GM10248 (cell line): ENCODE measurements at places on chromosomes 7 and 10.

DNA sequence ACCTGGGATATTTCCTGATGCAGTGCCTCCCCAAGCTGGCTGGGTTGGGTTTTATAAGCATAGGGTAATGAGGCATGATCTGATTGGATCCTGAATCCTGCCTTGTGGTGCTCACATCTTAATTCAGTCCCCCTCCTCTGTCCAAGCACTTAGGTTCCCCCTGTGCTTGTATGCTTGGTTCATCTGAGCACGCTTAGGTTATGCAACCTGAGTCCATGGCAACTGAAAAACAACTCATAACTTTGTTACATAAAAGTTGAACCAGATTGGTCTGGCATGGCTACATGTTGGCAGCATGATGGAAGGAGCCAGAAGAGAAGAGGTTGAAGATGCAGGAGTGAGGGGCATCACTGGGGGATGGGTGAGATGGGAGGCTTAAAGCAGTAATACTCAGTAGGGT lies 57.3 kb upstream of the OSBPL3 start:
- no peak for DNase-seq

DNA sequence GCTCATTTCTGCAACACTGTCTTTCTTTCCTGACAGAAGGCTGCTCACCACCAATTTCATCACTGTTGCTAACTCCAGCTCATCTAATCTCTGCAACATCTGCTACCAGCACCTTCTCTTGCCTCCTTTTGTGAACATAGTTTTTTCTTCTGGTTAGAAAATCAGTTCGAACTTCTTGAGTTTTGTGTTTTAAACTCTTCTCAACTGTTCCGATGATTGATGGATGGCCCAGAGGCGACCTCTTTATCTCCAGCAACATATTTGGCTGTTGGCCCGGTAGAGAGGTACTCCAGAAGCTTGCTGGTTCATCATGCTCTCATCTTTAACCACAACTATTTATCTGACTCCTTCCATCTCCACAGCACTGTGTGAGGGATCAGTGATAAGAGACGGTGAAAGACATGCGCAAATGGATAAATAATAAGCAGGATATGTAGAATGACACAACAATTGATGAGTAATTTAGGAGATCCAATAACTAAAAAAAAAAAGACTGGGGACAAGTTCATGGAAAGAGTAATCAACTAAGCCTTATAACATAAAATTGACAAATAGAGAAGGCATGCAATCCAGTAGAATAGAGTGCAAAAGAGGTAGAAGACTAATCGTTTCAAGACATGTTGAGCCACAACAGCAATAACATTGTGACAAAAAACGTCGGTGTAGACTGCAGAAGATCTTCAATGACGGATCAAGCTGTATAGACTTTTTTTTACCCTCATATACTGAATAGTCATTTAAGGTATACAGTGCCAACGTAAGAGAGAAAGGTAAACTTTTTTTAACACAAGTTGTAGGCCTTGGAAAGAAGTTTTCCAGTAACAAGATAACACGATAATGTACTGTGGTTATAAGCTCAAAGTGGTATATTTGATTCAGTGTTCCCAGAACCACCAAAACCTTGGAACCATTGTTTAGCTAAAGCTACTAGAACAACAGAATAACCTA lies 152.2 kb downstream of the CRPPA start:
- DNase-seq: no peak

DNA sequence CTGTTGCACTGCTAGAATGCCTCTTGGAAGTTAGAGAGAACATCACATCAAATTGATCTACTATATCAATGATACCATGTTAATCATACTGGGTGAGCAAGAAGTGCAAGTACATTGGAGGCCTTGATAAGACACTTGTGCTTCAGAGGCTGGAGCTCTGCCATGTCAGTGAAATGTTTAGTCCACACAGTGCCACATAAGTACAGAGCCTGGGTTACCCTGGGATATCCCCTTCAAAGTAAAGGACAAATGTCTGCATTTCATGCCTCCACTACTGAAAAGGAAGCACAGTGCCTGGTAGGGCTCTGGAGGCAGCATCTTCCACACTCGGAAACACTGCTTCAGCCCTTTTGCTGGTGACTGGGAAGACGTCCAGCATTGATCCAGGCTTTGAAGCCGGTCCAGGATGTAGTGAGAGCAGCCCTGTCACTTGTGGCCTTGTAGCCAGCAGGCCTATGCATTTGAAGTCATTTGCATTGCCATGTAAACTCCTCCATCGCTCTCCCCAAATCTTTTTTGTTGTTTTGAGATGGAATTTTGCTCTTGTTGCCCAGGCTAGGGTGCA lies 15.7 kb upstream of the STN1 start:
- no peak for DNase-seq

DNA sequence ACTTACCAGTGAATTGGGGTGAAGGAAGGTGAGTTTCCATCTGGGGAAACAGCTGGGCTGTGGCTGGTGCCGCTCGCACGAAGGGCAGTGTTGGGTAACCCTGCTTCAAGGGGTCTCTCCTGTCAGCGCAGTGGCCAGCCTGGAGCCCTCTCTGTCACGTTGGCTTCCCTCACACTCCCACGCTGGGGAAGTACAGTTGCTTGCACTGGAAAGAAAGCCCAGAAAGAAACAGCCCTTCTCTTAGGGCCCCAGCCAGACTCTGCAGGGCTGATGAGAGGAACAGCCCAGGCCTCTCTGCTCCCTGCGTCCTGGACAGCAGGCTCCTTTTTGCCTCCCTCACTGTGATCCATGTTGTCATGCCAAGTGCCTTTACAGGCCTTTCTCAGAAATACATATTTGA lies 40.3 kb upstream of the TRIM8 start:
- no peak for DNase-seq

DNA sequence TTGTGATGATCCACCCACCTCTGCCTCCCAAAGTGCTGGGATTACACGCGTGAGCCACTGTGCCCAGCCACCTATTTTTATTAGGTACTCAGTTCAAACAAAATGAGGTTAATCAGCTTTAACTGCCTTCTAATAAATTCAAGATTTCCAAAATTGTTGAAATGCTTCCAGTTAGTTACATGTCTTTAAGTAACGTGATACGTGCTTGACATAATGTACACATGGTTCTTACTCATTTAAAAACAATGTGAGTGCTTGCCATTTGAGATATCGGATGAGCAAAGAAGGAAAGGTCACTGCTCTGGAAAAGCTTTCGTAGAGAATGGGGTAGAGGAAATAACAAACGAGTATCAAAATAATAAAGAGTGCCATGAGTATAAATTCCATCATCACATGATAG lies 83.6 kb downstream of the KMT2E start:
- DNase-seq: no peak

DNA sequence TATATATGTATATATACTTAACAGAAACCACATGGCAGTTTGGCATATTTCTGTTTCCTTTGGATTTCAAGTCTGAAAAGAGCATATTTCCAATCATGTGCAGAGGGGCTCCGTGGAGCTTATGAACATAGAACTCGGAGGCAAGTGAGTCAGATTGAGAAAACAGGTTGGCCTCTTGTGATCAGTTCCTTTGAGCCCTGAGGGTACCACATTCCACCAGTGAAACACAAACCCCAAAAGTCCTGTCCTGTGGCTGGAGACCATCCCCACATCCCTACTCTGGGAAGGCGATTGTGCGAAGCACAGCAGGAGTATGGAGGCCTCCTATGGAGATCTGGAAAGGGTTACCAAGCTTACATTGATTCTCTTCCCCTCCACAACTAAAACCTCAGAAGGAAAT lies 196.7 kb upstream of the TMEM72 start:
- no peak for DNase-seq

- DNase-seq: no peak
Observed at GRCh38 chr7:102942181-102942866, 29.5 kb downstream of the LRRC17 start.

GRCh38 chr7:154879629-154880028 lies 123.3 kb downstream of the PAXIP1 start:
- DNase-seq: no peak

DNA sequence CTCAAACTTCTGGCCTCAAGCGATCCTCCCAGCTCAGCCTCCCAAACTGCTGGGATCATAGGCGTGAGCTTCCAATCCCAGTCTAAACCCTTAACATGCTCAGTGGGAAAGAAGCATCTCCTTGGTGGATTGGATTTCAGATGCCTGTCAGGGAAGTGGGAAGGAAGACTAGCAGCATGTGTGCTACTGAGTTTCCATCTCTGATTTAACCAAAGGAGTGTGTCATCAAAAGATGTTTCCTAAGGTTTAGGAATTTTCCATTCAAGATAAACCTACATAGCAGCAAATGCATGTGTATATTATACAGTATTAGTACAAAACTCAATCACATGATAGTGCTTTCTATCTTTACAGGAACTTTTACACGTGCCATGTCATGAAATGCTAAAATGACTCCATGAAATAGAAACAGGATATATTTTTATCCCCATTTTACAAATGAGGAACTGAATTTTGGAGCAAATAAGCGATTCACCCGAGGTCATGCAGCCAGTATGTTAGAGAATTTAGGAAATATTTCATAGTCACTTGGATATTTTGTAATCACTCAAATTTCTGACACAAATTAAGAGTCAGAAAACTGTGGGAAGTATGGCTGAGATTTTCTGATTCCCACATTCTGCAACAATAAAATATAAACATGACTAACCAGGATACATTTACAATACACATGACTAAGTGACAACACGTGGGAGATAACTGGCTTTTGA lies 11.4 kb upstream of the TMEM26 start:
- DNase-seq: no peak

GRCh38 chr7:43516581-43517342 lies 66.1 kb upstream of the STK17A start:
- no peak for DNase-seq

DNA sequence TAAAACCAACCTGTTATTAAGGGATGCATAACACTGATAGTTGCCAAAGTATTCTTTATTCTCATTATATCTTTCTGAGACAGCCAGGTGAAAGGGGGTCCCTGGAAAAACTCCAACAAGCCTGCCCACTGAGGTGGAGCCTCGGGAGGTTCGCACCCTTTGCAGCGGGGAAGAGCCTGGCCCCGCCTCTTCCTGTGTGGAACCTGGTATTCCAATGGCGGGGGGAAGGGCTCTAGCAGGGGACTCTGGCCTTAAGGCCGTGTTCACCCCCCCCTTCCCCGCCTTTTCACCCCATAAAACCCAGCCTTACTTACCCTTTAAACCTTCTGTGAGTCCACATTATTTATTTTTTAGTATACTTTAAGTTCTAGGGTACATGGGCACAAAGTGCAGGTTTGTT lies 62.4 kb upstream of the PDK4 start:
- no peak for DNase-seq

GRCh38 chr10:104941662-104942061 lies 300.6 kb downstream of the SORCS3 start:
- no peak for DNase-seq

- DNase-seq: no peak
Observed at GRCh38 chr7:27883696-27884095, 143.7 kb downstream of the TAX1BP1 start.

GRCh38 chr7:90210981-90211380 lies 559 bp upstream of the STEAP2 start:
- no peak for DNase-seq

DNA sequence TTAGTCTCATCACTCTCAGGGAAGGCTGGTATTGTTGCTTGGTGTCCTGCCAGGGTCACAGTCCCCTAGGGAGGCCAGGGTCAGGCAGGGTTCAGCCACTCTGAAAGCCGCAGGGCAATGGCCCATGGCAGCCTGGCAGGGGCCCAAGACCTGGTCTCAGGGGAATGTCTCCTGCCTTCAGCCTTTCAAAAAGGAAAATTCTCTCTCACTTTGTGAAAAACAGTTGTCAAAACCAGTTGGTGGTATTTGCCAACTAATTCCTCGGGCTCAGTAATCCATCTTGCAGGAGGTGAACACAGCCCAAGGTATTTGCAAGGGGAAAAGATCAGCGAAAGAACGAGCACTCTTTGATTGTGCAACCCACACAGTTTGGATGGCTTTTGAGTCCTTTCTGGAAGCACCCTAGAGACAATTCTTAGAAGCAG lies 101.5 kb downstream of the JCAD start:
- DNase-seq: no peak

DNA sequence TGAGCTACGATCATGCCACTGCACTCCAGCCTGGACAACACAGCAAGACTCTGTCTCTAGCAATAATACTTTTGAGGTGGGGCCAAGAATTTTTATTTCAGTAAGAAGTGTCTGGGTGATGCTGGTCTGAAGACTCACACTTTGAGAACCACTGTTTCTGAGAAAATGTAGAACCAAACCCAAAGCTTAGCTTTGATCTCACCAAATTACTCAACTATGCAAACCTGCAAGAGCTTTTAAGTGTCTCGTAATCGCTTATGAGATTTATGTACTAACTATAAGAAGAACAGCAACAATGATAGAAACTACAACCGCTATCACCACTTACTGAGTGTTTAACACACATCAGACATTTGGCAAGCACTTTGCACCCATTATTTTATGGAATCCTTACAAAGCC lies 29.5 kb downstream of the APBB1IP start:
- DNase-seq: no peak

- no peak for DNase-seq
Observed at GRCh38 chr7:81410471-81411117, 359.3 kb downstream of the HGF start.

GRCh38 chr10:131354380-131354779 lies 42.9 kb upstream of the TCERG1L start:
- DNase-seq: no peak

- DNase-seq: no peak
Observed at GRCh38 chr7:132171130-132171576, 405.1 kb downstream of the PLXNA4 start.

DNA sequence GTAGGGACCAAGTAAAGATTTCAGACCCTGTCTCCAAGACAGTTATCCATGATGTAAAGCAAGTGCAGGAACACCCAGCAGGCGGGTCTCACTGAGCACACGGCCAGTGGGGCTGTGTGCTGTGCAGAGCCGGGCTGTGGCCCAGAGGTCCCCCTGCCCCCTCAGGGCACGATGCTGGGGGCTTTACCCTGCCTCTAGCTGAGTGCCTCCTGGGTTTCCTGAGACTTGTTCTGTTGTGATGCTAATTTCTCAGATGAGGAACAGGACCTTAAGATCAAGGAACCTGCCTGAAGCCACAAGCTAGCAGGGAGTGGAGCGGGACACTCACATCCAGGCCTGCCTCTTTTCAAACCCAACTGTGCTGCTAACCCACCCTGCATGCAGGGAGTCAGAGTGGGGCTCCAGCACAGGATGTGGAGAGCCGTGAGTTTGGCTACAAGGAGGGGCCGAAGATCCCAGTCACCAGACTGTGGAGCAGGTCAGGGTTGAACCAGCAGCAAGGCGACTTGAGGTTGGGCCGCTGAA lies 76.1 kb upstream of the LYZL2 start:
- DNase-seq: no peak

DNA sequence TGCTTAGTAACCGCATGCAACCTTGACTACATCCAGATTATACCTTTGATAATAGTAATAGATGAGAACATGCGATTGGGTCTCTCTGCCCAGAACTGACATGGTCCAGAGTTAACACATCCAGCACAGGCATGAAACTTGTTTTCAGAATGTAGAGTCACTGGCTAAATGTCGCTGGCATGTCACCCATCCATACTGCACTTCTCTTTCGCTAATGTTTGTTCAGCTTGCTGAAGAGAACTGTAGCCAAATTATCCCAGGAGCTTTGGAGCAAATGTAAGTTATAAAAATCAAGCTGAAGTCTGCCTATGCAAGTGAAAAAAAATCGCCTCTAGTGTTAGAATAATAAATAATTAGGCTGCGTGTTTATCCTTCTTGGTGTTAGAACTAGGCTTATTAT lies 98.2 kb downstream of the PRTFDC1 start:
- no peak for DNase-seq

GRCh38 chr7:140744005-140744404 lies 47.5 kb downstream of the NDUFB2 start:
- DNase-seq: no peak

- no peak for DNase-seq
Observed at GRCh38 chr10:8069108-8069507, 14.6 kb downstream of the GATA3 start.

GRCh38 chr10:76990561-76990960 lies 647.0 kb downstream of the KCNMA1 start:
- no peak for DNase-seq
